NCI-H748 treated with DMSO at 0.1 percent for 48 hours (cell line): ENCODE measurements at places on chromosomes 2 and 18.

DNA sequence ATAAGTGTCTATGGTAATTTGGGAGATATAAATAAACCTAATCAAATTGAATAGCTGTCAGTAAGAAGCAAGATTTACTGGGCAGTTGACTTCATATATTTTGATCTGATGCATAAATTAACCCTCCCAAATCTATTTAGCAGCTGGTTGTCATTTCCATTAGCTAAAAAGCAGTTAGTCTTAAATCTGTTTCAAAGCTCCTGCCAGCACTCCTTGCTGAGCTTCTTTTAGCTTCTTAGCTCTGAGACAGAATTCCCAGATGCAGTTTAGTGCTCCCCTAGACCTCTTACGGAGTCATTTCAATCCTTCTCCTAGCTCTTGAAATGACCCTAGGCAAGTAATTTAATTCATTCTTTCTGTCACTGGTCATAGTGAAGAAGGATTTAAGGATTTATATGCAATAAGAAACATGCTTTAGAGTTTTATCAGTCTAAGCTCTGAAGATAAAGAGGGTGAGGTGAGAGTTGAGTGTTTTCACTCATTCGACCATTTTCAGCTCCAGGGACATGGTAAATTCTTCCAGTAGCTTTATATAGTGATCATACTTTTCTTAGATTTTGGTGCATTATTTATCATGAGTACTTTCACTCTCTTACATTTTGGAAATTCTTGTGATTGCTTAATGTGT is 98.9 kb downstream of the PHLPP1 start:
- no peak for DNase-seq

DNA sequence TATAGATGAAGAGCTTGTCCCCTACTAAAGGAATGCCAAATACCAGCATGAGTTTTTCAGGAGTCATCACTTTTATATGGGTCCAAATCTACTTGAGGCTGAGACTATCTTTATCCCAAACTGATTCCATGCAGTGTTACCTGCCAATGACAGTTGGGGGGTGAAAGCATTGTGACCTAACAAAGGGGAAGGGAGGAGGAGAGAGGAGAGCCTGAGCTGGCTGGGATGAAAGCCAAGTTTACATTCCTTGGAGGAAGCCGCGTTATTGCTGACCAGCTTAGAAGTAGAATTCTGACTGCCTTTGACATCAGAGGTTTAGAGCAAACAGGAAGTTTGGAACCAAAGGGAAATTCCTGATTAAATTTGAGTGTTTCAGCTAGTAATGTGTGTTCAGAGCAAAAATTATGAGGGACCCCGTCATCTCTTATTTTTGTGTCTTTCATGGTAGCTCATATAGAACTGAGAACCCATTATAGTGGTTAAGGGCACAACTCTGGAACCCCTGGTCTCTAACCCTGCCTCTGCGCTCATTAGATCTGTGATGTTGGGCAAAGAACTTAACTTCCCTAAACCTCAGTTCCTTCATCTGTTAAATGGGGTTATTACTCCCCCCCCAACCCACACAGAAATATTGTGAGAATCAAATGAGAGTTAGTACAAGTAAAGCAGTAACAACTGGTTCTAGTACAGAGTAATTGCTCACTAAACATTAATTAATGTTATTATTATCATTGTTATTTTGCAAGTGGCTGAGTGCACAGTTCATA is 199.3 kb upstream of the EPAS1 start:
- DNase-seq, result no peak

- no peak for DNase-seq
Measured at GRCh38 chr2:241925821-241926441, 56.4 kb downstream of the RTP5 start.

- DNase-seq, result no peak
Measured at GRCh38 chr2:101963198-101963597, 28.6 kb upstream of the IL1R2 start.

GRCh38 chr2:135532581-135532980 is 1.3 kb downstream of the R3HDM1 start:
- no peak for DNase-seq

DNA sequence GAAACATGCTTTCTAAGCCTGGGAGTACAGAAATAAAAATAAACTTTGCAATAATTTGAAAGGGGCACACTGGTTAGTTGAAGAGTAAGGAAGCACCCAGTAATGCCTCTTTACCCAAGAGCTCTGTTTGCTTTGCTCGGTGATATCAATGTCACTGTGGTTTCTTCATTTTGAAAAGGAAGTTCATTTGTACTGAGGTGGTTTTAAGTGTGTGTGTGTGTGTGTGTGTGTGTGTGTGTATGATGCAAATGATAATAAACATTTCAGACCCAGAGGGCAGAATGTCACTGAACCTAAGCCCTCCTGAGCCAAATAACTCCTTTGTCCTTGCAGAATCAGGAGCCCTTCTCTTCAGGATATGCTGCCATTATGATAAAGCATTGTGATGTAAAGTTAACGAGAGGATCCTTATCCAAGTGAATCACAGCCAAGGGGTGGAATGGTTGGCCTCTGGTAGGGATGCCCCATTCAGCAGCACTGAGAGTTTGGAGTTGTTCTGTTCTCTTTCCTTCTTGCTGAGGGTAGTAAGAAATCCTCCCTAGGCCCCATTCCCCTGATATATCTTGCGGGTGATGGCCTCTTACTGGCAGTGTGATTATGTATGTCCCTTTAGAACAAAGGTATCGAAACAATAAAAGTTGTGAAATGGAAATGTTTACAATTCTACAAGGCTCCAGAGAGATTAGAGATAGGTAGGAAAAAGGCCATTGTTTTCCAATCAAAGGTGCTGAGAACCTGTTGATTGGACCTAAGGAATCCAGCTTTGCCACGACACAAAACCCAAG is 7.6 kb downstream of the ITGA6 start:
- no peak for DNase-seq

GRCh38 chr2:102891296-102891695 is 129.5 kb downstream of the TMEM182 start:
- DNase-seq, result no peak

- no peak for DNase-seq
Measured at GRCh38 chr2:32632089-32632488, 4.2 kb downstream of the TTC27 start.

GRCh38 chr2:136086253-136087016 is 31.5 kb downstream of the CXCR4 start:
- no peak for DNase-seq

GRCh38 chr18:11957636-11958035 is 23.7 kb upstream of the IMPA2 start:
- DNase-seq, result no peak

DNA sequence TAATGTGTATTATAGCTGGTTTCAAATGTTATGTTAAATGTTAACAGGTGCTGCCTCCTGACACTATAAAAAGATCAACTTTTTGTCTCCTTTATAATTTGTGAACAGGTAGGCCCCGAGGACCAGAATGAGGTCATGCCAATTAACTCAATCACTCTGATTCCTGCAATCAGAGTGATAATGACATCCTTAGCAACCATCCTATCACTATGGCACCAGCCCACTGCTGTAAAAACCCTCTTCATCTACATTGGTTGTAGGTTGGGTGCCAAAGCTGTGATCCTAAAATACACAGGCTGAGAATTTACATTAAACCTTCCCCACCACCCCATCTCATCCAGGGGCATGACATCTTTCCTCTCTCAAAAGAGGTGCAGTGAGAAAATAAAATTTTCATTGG is 103.5 kb downstream of the CPO start:
- peak; percentile 94 for DNase-seq

DNA sequence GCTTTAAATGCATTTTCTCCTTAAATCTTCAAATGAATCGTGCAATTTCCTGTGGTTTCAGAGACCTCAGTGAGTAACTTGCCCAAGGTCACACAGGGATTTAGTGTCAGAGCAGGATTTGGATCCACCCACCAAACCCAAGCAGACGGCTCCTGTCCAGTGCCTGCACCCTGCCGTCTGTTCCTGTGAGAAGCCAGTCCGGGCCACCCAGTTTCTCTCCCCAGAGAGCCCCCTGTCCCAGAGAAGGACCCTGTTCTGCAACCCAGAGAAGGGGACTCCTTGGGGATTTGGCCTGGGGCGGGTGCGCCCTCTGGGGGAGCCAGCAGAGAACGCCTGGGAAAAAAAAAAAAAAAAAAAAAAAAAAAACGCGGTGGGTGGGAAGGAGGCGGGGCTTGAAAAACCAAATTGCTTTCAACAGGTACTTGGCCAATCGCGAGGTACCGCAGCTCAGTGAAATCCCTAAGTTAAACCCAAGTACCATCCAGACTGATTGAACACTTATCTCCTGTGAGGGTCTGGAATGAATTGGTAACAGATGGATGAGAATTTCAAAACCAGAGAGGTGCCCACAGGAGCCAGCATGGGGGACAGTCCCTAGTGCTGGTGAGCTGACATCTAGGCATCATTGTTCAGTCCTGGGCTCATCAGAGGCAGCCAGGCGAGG is 30.9 kb upstream of the REEP1 start:
- no peak for DNase-seq

- no peak for DNase-seq
Measured at GRCh38 chr2:190896477-190896876, 15.9 kb downstream of the GLS start.

- DNase-seq, result no peak
Measured at GRCh38 chr2:150066490-150066889, 421.0 kb downstream of the RND3 start.

DNA sequence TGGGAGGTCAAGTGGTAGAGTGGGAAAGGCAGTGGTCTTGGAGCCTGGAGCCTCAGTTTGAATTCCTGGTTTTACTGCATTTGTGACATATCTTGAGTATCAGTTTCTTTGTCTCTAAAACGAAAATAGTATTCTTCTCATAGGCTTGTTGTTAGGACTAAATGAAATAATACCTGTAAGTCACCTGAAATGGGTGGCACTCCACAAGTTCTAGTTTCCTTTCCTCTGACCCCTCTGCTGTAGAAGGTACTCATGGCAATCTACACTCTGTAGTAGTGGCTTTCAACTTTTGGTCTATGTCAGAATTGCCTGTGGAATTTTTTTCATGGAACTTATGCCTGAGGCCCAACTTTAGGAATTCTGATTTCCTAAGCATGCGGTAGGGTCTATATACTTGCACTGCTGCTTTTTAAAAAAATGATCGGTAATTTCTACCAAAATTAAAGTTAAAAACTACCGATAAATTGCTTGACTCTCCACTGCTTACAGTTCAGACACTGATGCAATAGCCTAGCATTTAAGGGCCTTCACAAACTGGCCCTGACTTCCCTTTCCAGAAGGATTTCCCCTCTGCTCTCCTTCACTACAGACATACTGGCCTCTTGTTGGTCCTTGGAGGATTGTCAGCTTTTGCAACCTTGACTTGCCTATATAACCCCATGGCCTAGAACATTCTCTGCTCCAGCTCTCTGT is 47.2 kb downstream of the PLEK start:
- DNase-seq, result no peak

- no peak for DNase-seq
Measured at GRCh38 chr2:156728328-156728727, 292.1 kb downstream of the GPD2 start.

GRCh38 chr18:3456686-3457069 is 6.7 kb downstream of the TGIF1 start:
- DNase-seq, result peak; percentile 91

DNA sequence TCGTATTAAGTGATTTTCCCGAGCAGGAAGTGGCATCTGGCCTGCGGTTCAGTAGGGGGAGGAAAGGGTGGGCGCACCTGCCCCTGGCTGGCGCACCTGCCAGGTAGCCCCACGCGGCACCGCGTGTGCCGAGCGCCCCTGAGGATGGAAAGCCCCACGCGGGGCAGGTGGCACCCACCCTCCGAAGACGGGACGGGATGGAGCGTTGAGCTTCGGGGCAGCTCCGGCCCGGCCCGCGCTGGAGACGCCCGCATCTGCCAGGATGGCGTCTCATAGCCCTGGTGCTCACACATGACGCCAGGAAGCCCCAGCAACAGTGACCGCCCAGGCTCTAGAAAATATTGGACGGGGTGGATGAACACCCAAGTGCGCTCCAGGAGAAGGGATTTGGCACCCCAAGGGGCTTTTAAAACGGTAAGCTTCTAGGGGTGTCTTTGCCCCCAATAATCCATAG is 2.5 kb upstream of the NFATC1 start:
- DNase-seq, result no peak

DNA sequence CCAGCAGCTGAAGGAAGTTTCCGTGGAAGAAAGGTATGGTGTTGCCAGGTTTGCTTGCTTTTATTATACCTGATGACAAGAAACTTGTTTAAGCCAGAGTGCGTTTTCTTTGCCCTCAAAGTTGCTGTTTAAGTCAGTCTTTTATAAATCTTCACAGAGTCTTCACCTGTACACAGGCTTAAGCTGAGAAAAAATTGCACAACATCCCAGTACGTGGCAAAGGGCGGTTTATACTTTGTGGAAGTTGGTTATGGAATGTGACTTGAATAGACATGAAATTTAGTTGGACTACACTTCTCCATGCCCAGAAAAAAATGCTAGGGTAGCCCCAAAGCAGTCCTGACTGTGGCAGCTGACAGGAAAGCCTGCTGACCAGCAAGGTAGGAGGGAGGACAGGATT is 121.5 kb downstream of the RTN4 start:
- DNase-seq, result no peak

- no peak for DNase-seq
Measured at GRCh38 chr2:205494537-205495235, 187.6 kb upstream of the NRP2 start.

GRCh38 chr2:226117510-226118065 is 682.0 kb downstream of the IRS1 start:
- no peak for DNase-seq

DNA sequence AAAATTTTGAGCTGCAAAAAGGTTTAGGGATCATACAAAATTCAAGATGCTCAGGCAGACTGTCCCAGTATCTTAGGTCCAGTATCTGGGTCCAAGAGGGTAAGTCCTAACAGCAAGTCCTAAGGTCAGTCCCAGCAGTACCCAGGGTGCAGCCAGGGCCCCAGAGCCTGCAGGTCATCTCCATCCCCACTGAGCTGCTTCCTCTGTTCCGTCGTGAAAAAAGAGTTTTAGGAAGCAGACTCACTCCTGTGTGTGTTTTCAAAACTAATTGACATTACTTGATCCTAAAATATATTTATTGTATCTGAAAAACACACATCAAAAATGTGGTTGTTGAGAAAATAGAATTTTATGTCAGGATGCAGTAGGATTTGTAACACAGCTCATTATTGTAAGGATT is 69.9 kb upstream of the ALKAL2 start:
- no peak for DNase-seq

- DNase-seq, result no peak
Measured at GRCh38 chr18:62935994-62936393, 220.7 kb downstream of the PHLPP1 start.

GRCh38 chr18:30465096-30465495 is 577.4 kb downstream of the DSC3 start:
- no peak for DNase-seq

- no peak for DNase-seq
Measured at GRCh38 chr2:127525691-127526131, 578 bp downstream of the IWS1 start.

DNA sequence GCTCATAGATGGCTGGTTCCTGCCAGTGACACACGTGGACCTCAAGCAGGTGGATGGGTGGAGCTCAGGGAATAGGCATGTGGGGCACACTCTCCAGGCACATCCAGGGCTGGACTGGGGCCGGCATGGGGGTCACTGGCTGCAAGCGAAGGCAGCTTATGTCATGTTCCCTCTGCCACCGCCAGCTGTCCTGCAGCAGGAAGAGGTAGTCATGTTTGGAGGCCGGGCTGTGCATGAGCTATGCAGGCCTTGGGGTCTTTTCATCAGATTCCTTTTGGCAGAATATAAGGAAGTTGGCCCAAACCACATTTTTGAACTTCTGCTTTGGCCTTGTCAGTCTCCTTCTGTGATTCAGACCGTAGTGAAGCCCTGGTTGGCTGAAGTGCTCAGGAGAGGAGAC is 61.5 kb downstream of the AGAP1 start:
- DNase-seq, result no peak
